B cell (primary cell): ENCODE measurements at places on chromosomes 1 and 21. TPM values are rescaled to one million over a fixed set of nuclear protein-coding genes. Genes with fewer than 3 reads are reported as not detected.

Gene HSPB7
- not detected in 2 replicates for polyA plus RNA-seq

Gene TMEM52
- 1.00 and 2.1 TPM in 2 replicates for polyA plus RNA-seq

Gene IL19
- not detected in 2 replicates for polyA plus RNA-seq

Gene LHX8
- polyA plus RNA-seq, result not detected in 2 replicates

Gene SPRR2F
- not detected in 2 replicates for polyA plus RNA-seq

Gene LRRC7
- not detected in 2 replicates for polyA plus RNA-seq

DNA sequence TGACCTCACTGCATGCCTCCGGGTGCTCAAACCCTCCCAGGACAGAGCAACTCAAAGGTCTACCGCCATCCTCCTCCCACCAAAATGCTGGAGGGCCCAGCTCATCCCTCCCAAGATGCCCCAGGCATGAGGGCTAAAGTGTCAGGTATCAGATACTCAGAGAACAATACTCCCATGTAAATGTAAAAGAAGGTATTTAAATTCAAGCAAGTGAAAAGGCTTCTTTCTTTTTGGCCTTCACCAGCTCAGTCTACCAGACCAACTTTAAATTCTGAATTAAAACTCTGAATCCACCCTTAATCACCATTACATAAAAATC, 3.0 kb downstream of the PARP1 start:
- no peak for DNase-seq

DNA sequence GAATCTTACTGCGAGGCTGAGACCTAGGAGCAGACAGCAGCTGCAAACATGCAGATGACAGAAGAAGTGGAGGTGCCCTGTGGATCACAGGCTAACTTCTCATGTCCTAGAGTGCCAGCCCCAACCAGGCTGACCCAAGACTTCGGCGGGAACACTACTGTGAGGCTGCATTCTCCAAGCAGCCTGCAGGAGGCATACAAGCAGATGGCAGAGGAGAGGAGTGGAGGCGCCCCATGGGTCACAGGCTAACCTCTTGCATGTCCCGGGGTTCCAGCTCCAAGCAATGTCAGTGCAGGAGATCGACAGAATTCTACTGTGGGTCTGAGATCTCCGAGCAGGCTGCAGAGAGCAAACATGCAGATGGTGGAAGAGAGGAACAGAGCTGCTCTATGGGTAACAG, 98.1 kb upstream of the ZNF678 start:
- DNase-seq, result no peak

- no peak for DNase-seq
Measured at GRCh38 chr1:22153660-22154437, 11.0 kb upstream of the WNT4 start.

DNA sequence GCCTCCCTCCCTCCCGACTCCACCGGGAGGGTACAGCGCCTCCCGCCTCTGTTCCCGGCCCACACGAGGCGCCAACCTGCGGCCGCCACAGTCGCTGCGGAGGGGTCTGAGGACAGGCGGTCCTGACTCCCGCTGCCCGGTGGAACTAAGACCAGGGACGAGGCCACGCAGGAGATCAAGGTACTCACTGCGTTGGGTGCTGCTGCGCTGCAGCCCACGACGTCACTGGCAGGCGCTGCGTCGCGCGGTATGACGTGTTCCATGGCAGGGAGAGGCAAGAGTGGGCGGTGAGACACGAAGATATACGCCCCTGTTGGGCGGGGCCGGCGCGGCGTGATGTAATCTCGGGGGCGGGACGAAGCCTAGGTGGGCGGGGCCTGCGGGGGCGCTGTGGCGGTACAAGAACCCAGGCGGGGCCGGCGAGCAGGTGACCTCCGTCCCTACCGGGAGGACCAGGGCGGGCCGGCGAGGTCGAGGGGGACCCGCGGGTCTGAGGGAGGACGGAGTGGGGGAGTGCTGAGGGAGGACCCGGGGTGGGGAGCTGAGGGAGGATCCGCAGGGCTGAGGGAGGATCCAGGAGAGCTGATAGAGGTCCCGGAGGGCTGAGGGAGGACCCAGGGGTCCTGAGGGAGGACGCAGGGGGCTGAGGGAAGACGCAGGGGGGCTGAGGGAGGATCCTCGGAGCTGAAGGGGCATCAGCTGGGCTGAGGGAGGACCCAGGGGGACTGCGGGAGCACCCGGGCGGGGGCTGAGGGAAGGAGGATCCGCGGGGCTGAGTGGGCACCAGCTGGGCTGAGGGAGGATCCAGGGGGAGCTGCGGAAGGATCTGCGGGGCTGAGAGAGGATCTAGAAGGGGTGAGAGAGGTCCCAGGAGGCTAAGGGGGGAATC, at the start of gene MRPL55:
TSS of gene MRPL55 (minus strand) at position 227 of the 889 bp plus-strand sequence. CDS start 1,039 bp downstream, outside the sequence.
- DNase-seq, result peak; percentile 98

DNA sequence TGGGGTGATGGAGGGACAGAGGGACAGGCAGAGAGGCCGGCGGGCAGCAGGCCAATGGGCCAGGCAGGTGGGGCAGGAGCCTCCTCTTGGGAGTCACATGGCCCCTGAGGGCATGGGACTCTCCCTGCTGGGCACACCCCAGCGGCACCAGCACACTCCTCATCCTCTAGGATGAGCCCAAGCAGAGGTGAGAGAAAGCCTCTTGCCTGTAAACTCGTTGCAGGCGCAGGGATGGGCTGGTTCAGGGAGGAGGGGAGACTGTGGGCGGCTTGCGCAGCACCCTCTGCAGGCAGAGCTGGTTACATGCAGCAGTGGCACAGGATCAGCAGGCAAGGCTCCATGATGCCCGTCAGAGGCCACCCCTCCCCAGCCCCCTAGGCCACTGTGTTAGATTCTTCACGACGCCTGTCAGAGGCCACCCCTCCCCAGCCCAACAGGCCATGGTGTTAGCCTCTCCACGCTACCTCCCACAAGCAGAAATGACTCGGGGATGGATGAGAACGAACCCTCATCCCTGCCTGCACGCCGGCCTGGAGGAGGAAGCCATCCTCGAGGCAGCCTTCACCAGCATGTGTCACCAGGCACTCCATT, 209.7 kb upstream of the VAMP3 start:
- no peak for DNase-seq

DNA sequence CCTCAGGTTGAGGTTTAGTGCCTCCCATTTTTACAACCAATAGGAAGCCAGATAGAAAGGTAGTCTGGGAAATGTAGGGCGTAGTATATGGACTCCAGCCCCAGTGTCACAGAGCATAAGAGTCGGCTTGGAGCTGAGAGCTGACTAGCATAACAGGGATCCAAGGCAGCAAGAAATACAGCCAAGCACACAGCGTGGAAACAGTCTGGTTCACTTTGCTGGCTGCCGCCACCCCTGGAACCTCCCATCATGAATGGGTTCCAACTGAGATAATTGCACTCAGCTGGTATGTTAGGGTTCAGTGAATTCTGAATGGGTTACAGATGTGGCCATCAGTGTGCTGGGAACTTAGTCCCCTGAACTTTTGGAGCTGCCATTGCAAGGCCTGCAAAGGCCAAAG, 76.7 kb upstream of the GPR88 start:
- no peak for DNase-seq

DNA sequence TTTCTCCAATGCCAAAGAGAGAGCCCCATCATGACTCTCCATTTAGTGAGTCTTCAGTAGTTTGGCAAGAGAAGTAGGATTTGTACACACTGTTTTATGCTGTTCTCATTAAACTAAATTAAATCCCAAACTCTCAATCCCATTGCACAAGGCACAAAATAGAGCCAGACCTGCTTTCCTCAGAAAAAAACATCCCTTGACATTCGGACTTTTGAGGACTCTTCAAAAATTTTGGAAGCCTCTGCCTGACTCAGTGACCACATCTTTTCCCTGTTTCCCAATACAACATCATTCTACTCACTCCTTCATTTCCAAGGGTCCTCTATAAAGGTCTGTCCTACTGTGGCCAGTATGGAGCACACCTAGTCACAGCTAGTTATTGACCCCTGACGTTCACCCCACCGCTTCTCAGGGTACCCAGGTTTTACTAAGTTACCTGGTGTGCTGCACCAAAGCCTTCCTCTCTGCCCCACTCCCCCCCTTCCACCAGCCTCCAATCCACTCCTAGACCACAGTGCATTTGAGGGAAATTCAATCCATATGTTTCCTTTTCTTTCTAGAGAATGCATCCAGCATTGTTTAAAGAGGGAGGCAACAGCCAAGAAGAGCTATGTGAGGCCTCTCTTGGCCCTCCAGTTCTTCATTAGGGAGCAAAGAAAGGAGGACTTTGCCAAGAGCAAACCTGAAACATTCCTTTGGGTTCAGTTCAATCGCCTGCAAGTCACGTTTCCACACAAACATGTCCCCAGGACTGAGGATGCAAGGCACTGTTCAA, 428.7 kb downstream of the PLPP3 start:
- DNase-seq, result no peak

GRCh38 chr1:182633657-182634281, 29.6 kb upstream of the RGS16 start:
- peak; percentile 64 for DNase-seq

- no peak for DNase-seq
Measured at GRCh38 chr1:161059293-161059692, 10.4 kb downstream of the ARHGAP30 start.

DNA sequence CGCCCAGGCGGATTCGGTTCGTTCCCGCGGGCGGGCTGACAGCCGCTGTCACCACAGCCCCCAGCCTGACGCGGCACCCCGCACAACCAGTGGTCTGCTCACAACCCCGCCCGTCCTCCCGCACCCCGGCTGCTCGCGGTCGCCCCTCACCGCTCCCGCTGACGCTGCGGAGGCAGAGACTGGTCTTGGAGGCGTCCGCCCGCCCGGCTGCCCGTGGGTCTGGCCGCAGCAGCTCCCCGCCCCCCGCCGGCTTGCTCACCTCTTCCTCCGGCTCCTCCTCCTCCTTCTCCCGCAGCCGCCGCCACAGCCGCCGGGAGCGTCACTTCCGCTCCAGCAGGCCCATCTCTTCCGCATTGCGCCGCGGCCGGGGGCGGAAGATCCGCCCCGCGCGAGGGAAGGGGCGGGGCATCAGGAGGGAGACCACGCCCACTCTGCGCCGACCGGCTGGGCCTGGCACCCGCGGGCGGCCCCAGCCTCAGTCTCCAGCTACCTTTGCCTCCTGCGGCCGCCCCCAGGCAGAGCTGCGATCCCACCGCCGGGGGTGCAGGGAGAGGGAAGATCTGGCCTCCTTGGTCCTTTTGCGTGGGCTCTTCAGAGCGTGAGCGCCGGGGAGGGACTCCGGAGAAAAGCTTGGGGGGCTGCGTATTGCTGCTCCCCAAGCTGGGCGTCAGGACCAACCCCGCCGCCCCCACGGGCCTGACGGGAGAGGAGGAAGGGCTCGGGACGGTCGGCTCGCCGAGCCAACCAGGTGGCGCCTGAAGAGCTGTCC, at the start of gene SYNJ1:
TSS of gene SYNJ1 (minus strand) at position 327 of the 769 bp plus-strand sequence. CDS start 1,118 bp downstream, outside the sequence.
- peak; percentile 95 for DNase-seq

DNA sequence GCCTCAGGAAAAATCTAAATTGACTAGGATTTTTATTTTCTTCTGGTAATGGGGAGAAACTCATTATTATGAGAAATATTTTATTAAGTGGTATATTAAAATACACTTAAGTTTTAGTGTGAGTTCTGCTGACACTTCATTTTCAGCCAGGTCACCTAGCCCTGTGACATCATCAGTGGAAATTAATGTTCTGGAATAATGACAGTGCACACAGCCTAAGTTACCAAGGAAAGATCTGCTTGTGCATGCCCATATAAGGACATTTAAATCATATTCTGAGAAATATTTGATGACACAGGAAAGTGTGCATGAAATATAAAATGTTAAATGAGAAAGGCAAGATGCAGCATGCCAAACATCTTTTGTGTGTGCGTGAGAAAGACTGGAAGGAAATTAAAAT, 102.0 kb downstream of the KIF14 start:
- DNase-seq, result no peak

DNA sequence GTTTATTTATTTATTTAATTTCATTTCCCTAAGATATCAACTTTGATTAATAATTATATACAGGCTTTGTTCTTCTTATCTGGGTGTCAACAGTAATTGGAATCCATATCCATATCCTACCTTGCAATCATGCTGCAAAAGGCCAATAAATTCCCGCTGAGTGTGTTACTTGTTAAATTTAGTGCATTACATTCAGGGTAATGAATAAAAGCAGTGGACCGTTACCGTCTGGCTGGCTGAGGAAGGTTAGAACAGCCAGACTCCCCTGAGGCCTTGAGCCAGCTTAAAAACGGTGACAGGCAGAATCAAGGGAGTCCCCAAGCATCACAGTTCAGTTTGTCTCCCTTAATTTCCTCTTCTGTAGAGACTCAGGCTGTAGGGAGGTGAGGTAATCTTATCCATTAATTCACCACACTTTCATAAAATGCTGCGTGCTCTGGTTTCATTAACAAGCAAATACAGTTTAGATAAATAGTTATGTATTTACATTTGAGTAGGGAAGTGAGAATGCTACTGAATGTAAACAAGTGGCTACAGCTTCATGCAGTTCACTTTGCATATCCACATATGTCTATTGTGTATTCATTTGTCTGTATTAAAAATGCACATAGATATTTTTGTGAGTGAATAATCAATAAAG, 888.2 kb upstream of the CXADR start:
- no peak for DNase-seq

DNA sequence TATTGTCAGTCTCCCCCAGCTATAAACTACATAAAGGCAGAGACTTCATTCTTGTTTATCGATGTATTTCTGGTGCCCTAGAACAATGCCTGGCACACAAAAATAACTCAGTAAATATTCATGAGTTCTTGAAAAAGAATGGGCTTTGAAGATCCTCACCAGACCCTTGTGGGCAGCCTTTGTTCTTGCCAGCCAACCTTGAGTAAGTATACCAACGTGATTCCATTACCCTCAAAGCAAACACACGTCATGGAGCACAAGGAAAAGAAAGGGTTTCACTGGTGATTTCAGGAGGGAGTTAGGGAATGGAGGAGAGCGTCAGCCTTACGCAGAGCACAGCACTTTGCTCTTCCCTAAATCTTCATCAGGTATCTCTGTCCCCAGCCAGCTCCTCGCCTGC, 29.4 kb downstream of the NMNAT2 start:
- no peak for DNase-seq

GRCh38 chr1:203175237-203175826, at the start of gene MYBPH:
TSS of gene MYBPH (minus strand) at chr1:203175826. CDS start at chr1:203175755, 71 bp downstream.
- DNase-seq, result no peak

DNA sequence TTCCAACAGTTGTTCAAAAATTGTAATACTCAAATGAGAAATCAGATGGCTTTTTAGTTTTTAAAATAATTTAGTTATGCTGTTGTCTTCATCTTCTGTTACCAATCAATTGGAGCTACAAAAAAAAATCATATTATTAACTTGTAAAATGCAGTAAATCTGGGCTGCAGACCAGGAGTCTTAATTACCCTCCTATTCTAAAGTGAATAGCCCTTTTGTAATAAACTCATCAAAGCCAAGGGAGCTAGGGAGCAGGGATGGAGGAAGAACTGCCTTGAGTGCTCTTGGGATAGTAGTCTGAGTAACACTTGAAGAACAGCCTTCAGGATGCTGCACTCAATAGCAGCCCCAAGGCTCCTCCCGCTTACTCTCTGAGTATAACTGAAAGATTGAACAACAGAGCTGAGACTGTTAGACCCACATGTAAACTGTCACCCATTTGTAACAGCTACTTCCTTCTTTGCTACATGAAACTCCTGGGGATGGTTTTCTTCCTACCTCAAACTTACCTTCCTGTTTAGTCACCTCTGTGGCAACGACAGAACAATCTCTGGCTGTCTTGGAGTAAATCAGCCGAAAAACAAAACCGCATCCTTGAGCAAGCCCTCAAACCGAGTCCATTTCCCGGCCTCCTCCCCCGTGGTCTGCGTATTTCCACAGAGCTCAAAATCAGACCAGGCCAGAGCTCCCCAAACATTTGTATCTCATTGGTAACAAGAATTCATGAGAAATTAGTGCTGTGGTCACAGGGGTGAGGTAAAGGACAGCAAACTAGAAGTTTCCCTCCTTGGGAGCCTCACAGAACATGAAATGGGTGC, 55.9 kb downstream of the CD58 start:
- DNase-seq, result peak; percentile 67
